Stimulated activated CD8-positive, alpha-beta memory T cell treated with anti-CD3 and anti-CD28 coated beads, Interleukin-2, amount 100 ng/mL, for 48 hours (primary cell): ENCODE measurements at places on chromosomes 2 and 18.

GRCh38 chr2:148202237-148202636, 181.3 kb downstream of the MBD5 start:
- no peak for DNase-seq

GRCh38 chr2:23453432-23453831, 68.5 kb downstream of the KLHL29 start:
- DNase-seq: no peak

- DNase-seq: no peak
Measured at GRCh38 chr18:9719421-9719981, 11.4 kb downstream of the RAB31 start.

- no peak for DNase-seq
Measured at GRCh38 chr2:96108541-96109360, 7.6 kb downstream of the ADRA2B start.

DNA sequence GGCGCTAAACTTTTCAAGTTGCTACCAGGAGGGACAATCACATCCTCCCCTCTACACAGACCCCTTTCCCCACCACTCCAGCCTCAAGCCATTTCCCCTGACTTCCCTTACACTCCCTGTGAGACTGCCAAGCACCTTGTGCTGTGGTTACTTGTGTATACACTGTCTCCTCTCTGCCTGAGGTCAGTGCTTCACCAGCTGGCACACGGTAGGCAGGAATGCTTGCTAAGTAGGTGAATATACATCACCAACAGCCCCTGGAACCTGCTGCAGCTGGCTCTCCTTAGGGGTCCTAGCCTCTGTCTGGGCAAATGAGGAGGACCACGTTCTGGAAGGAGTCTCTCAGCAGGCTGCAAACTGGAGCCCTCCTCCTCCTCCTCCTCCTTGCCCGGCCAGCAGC, 38.3 kb upstream of the ACAA2 start:
- DNase-seq: no peak

- no peak for DNase-seq
Measured at GRCh38 chr18:66571845-66572244, 32.0 kb downstream of the CDH19 start.

- DNase-seq: no peak
Measured at GRCh38 chr2:206435742-206436141, 7.6 kb upstream of the ADAM23 start.

DNA sequence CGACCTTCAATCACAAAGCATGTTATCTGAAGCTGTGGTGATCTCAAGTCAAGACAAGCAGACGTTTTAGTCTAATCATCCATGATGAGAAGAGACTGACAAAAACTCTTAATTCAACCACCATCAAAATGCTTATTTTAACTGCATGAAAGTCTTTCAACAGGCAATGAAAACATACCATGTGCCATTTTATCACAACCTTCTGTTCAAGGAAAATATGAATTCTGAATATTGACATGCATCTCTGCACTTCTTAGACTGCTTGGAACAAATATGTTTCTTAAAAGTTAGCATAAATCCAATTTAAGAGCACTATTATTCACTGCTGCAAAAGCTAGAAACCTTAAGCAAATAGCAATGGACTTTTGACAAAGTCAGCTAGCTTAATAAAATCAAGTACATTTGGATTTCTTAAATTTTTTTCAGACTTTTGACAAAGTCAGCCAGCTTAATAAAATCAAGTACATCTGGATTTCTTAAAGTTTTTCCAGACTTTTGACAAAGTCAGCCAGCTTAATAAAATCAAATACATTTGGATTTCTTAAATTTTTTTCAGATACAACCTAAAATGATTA, 70.9 kb downstream of the OLA1 start:
- no peak for DNase-seq

DNA sequence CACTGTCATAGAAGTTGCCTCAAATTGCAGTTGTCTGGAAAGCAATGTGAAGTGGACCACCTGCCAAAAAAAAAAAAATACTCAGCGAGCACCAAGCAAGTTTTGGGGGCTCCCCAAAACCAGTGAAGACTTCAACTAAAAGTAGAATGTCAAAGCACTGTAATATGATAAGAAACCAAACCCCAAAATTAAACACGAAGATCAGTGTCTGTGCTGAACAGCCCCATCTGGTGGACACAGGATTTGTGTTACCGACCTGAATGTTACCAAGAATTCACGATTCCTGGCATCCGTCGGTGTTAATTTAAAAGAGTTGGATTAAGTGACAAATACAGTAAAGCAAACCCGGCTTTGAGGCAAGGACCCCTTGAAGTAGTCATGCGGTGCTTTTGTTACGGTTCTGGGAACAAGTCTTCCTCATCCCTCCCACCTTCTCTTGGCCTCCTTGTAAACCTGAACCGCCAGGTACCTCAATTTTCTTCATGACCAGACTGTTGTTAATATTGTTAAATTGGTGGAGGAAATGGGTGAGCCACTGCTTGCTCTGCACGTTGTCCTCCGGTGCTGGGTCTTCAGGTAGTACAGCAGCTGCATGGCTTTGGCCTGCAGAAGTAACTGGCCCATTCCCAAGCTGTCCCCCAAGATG, 31.3 kb upstream of the SSB start:
- peak; percentile 11 for DNase-seq
